Stimulated activated CD4-positive, alpha-beta T cell treated with anti-CD3 and anti-CD28 coated beads, TNF-alpha, amount 100 ng/mL, for 1 hour (primary cell): ENCODE measurements at places on chromosomes 1 and 21.
A peak's percentile ranks its signal among the peaks of the same experiment; 100 is the strongest.

DNA sequence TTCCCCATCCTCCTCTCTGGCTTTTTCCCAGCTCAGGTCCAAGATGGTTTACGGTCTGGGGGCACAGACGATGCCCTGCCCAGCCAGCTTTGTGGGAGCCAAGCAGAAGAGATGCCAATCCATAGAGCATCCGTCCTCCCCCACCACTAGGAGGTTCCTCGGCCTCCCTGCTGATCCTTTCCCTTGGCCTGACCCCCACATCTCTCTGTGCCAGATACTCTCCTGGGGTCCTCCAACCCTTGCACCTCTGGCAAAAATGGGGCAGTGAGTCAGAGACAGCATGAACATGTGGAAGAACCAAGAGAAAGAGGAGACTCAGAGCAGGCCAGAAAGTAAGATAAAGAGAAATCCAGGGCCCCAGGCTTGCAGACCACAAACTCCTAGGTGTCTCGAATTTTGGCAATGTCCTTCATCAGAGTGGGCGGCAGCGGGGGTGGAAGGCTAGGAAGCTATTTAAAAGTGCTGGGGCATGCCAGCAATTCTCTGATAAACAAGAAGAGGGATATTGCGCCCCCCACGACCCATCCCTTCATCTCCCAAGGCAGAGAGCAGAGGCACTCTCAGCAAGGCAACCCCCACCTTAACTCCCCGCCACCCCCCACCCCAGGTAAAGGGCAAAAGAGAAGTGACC, 11.4 kb downstream of the BLACAT1 start:
- DNase-seq: no peak

DNA sequence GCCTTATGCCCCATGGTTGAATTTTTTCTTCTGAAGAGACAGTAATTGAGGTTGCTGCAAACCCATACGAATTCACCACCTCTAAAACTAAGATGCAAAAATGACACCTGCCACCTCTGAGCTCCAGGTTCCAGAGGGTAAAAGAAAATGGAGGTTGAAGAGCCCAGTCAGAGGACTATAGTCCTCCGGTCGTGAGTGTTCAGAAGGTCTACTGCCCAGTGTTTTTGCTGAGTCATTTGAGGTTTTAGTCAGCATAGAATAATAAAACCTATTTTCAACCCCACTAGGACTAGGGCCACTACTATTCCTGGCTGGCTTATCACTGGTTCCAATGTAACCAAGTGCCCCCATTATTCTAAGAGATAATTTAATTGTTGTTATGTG, 12.9 kb upstream of the SLAMF7 start:
- no peak for DNase-seq

- DNase-seq: peak; percentile 88
Observed at GRCh38 chr1:16440470-16441281, at the start of gene NECAP2. Gene NECAP2, plus strand, starts transcription at chr1:16440724. Its CDS starts 38 bp downstream, at chr1:16440762.

- DNase-seq: no peak
Observed at GRCh38 chr1:11847667-11848372, at the start of gene NPPA. Gene NPPA, minus strand, starts transcription at chr1:11847783. Its CDS starts 99 bp downstream, at chr1:11847684.

DNA sequence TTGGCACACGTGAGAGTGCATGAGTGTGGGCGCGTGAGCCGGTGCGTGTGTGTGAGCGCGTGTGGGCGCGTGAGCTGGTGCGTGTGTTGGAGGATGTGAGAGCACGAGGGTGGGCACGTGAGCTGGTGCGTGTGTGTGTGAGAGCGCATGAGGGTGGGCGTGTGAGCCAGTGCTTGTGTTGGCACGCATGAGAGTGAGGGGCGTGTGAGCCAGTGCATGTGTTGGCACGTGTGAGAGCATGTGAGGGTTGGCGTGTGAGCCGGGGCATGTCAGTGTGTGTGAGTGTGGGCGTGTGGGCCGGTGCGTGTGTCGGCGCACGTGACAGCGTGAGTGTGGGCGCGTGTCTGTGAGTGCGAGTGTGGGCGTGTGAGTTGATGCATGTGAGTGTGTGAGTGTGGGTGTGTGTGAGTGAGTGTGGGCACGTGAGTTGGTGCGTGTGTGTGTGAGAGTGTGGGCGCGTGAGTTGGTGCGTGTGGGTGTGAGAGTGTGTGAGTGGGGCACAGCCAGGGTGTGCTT, 45.7 kb upstream of the ARHGEF16 start:
- DNase-seq: no peak

DNA sequence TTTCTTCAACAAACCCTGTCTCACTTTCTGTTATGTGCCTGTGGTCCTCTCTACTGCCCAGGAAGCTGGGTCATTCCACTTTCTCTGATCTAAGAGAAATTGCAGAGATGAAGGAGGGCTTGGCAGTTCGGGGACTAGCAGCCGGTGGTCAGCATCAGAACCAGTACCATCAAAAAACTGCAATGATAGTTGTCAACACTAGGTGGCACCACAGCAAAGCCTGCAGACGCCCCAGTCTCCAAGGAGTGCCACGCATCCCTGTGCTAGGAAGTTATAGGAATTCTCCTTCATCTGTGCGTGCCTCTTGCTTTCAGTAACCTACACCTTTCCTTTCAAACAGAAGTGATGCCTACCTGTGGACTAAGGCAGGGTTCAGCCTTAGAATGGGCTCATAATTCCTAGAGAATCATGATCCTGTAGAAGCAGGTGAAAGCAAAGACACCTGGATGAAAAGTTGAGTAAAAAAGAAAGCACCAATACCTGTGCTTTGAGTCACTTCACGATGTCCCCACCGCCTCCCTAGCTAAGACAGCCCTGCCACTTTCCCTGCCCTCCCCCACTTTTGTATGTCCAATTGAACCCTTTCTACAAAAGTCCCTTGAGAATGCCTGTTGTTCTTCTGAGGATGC, 129.2 kb downstream of the ADAMTS1 start:
- no peak for DNase-seq

DNA sequence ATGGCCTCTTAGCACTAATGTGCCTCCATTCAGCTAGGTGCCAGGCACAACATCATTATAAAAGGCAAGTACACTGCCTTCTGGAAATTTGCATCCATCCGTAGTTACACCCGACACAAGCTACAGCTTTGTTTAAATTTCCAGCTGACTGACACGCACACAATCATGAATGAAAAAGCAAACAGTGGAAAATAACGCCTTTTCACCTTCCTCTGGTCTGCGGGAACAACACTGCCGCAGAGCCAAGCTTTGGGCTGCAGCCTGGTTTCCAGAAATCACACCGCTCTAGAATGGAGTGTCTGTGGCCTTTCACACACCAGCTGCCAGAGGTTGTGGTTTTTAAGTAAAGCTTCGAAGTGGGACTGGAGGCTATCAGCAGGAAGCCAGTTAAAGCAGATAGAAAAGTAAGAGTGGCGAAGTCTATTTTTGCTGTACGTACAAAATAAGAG, 142.8 kb upstream of the COA6 start:
- DNase-seq: no peak

GRCh38 chr1:173422456-173422976, 54.6 kb upstream of the PRDX6 start:
- no peak for DNase-seq
